ENCODE measurements at places on chromosomes 6 and 20.

DNA sequence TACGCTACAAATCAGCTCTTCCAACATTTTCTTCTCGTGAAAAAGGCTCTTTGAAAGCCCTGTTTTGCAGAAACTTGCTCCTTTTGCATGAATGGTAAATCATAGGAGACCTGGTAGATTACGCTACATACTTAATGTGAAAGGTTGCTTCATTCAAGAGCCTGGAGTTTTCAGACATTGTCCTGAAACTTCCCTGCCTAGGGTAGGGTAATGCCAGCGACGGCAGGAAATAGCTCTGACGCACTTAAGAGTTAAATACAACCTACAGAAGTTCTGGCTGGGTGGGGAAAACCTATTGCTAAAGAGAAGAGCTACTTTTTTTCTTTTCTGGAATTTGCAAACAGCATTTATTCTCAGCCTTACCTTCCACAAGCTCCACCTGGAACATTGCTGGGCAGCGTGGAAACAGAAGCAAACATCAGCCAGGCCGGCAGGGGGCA, 144.5 kb downstream of the LPA start:
- no peak for DNase-seq

DNA sequence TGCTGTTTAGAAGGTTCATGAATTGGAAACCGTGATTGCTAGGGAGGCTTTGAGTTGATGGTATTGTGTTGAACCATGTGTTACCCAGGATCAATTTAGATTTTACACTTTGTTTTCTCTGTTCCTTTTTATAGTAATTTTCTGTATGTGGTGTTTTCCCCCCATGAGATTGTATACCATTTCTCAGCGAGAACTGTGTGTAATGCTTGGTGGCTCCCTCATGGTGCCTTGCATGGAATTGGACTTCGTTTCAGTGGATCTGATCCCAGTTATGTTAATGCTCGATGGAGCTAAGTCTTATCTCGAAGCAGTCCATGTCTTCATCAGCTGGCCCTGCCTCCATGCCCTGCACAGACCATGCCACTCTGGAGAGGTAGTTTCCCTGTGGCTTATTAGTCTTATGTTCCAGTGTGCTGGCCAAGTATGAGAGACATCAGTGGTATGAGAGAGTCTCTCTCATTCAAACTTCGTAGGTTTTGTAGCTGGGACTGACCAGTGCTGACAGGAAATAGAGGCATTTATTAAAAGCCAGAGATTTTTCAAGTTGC, 18.7 kb downstream of the PTPN1 start:
- DNase-seq, result no peak

DNA sequence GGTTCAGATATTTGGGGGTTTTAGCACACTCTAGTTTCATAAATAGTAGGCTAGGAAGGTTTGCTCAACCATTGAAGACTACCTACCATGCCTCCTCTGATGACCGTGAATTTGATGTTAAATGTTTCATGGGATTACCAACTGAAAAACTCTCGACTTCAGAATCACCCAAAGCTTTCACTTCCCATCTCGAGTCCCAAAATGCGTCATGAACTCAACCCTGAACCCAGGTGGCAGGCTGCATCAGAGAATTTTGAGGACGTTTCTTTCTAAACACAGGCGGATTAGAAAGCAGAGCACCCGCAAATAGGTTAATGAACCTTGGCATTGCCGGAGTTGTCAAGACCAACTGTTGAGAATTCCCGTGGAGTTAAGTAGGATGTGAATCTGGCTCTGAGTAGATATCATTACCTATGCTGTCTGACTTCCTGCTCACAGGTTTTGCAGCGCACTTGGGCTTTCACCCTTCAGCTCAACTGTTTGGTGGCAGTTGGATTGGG, 98.4 kb upstream of the ADTRP start:
- DNase-seq, result no peak

DNA sequence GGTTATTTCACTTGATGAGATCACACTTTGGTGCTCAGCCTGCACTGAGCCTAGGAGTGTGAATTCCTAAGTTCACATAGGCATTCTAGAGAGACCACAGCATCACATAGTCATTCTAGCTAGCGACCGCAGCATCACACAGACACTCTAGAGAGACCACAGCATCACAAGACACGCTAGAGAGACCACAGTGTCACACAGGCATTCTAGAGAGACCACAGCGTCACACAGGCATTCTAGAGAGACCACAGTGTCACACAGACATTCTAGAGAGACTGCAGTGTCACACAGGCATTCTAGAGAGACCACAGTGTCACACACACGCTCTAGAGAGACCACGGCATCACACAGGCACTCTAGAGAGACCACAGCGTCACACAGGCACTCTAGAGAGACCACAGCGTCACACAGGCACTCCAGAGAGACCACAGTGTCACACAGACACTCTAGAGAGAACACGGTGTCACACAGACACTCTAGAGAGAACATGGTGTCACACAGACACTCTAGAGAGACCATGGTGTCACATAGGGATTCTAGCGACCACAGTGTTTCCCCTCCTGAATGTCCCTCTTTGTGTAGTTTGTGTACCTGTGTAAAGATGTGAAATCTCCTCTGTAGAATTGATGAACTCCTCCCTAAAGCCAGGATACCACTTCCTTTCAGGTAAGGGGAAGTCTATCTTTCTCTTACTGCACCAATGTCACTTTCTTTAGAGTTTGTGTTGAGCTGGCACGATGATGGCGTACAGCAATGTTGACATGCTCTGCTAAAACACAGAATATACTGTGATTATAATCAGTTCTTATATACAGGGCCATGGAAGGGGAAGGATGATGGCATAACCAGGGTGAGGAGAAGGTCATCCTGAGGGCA, 169.4 kb downstream of the ZDHHC14 start:
- no peak for DNase-seq

DNA sequence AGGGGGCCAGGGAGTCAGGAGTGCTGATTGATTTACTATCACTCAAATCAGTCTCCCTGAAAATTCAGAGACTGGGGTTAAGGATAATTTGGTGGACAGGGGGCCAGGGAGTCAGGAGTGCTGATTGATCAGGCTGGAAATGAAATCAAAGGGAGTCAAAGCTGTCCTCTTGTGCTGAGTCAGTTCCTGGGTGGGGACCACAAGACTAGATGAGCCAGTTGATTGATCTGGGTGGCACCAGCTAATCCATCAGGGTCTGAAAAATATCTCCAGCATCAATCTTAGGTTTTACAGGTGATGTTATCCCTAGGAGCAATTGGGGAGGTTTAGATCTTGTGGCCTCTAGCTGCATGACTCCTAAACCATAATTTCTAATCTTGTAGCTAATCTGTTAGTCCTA, 6.1 kb upstream of the AFG1L start:
- no peak for DNase-seq

DNA sequence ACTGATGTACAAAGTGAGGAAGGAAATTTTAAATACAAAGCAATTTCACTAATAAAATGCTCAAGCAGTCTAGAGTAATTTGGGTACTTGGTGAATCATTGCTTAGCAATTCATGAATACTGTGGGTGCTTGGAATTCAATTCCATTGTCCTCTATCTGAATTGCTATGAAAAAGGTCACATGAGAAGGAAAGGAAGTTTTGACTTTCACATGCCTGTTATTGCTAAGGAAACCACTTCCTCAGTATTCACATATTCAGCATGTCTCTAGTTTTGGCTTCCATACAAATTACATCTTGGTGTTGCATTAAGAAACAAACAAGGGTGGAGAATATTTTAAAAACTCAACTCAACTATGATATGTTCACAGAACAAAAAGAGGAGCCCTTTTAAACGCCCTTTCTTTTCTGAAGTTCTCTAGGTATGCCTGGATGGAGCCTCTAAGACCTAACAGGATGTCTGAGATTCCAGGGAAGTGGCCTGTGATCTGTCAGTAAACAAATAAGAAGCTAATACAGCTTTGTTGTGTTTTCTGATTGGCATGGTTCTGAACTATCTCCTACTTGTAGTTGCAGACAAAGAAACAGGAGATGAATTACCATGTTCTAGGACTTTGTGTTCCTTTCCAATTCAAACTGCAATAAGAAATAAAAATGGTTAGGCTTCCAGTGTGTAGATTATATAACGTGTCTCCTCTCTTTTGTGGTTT, 190.4 kb downstream of the OGFRL1 start:
- no peak for DNase-seq

GRCh38 chr6:158797331-158798310, 21.5 kb downstream of the EZR start:
- DNase-seq, result peak; percentile 77

DNA sequence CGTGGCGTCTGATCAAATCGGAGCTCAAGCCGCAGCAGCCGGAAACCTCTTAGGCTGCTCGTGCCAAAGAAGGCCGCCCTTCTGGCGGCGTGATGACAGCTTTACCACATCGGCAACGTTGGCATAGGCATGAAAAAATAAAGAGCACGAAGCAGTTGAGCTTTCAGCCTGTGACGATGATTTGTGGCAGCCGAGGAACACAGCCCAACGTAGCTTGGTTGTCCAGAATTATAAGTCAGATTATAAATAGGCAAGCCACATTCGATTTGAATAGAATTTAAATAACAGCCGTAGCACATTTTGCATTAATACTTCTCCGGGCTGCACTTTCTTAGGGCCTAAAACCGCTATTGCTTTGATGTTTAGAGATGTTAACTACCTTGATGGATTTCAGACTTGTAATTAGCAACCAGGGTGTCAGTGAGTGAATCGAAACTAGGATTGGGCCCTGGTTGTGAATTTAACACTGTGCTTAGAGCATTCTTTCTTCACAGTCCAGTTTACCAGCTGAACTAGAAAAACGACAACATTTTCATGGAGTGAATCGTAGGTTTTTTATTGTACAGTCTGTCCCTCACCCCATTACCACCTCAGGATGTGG, 864 bp upstream of the BCLAF1 start:
- DNase-seq, result peak; percentile 55

- no peak for DNase-seq
Measured at GRCh38 chr6:32752580-32752979, 10.8 kb downstream of the HLA-DQB2 start.

GRCh38 chr20:12763406-12763805, 245.4 kb upstream of the SPTLC3 start:
- no peak for DNase-seq

DNA sequence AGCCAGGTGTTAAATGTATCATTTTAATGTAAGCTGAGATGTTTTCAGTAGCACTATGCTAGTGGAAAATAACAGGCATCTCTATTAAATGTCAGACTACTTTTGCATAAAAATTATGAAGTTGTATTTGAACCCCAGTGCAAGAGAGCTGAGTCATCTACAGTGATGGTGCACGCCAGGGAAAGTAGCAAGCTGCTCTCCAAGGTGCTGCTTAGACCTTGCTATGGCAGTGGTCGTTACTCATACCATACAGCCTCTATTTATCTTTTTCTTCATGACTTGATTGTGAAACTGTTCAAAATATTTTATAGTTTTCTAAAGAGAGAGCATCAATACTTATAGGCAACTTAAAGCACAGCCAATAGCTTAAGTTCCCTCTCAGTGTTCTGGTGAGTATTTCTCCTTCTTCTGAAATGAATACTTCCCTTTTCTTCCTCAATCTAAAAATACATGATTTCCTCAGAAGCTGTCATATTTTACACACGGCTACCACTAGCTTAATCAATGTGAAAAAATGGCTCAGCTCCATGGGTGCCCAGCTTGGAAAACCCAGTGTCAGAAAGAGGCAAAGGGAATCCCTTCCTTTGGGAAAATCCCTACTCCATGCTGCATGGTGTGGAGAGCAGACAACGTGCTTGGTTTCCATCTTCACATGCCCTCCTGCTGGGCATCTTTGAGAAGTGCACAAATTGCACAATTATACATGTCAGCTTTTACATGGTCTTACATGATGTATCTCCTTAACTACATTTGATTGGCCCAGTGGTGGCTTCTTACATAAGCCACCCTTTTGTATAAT, 105.6 kb downstream of the ELOVL4 start:
- DNase-seq, result no peak

- no peak for DNase-seq
Measured at GRCh38 chr6:168524571-168525001, 83.6 kb downstream of the SMOC2 start.

- peak; percentile 47 for DNase-seq
Measured at GRCh38 chr6:154932515-154933027, 62.5 kb upstream of the TIAM2 start.

GRCh38 chr20:38326309-38326708, 20.0 kb upstream of the LBP start:
- no peak for DNase-seq

- no peak for DNase-seq
Measured at GRCh38 chr6:21997119-21998037, 299.5 kb downstream of the PRL start.

DNA sequence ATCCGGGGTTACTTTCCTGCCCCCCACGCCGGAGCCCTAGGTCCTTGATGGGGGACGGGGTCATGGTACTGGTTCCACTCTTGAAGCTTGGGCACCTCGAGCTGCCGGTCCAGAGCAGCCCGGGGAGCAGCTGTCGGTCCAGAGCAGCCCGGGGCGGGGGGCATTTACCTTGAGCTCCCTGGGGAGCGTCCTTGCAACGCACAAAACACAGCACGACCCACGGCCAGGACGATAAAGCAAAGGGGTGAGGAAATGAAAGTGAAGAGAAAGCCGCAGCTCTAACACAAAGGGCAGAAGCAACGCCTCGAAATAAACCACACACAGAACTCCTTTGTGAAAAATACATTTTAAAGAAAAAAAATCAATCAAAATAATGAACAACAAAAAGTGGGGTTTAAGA, 39.1 kb downstream of the KCNQ2 start:
- DNase-seq, result no peak

DNA sequence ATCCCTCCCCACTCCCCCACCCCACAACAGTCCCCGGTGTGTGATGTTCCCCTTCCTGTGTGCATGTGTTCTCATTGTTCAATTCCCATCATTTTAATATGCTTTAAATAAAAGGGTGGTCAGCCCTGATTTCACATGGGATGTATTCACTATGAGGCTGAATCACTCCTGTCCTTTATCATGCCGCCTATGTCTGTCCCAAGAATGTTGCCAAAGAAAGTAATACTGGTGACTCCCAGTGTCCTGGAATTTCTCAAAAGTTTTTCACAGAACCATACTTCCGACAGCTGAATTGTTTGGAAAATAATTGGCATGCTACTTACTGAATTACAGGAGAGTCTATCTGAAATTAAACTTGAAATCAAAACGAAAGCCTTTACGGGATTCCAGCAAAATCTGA, 217.7 kb downstream of the HAO1 start:
- no peak for DNase-seq

DNA sequence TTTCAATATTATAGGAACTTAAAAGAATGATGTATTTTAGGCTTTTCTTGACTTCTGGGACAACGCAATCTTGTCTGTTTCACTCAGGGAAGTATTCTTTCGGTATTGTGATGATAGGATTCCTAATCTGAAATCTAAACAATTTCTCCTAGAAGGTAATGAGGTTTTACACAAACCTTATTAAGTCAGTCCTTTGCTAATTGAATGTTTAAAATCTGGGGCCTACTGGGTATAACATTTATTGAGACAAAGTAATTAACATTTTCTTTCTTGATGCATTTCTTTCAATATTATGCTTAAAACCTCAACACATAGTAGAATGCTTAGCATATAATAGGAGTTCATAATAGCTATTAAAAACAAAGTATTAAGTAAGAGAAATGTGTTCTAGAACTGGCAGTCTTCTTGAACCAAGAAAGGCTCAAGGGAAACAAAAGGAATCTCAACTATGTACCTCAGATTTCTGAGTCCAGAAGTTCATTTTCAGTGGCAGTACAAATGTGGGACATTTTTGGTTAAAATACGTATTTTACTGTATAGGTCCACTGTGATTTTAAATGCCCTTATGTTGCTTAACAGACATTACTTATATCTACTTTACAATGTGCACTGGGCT, 121.4 kb upstream of the BMP2 start:
- DNase-seq, result no peak

GRCh38 chr6:38157905-38158304, 338.4 kb downstream of the ZFAND3 start:
- no peak for DNase-seq

- no peak for DNase-seq
Measured at GRCh38 chr6:123804014-123804786, 535 bp downstream of the NKAIN2 start.

GRCh38 chr20:44457016-44457415, 18.7 kb upstream of the TTPAL start:
- DNase-seq, result no peak

All from hepatic stellate cell (primary cell).